ENCODE measurements at places on chromosomes 13 and 19.

GRCh38 chr13:107843281-107843680 lies 372.1 kb downstream of the LIG4 start:
- no peak for DNase-seq

- no peak for DNase-seq
Measured at GRCh38 chr19:2812414-2813234, 7.0 kb upstream of the ZNF554 start.

- DNase-seq: no peak
Measured at GRCh38 chr19:4112367-4112766, 11.6 kb downstream of the MAP2K2 start.

DNA sequence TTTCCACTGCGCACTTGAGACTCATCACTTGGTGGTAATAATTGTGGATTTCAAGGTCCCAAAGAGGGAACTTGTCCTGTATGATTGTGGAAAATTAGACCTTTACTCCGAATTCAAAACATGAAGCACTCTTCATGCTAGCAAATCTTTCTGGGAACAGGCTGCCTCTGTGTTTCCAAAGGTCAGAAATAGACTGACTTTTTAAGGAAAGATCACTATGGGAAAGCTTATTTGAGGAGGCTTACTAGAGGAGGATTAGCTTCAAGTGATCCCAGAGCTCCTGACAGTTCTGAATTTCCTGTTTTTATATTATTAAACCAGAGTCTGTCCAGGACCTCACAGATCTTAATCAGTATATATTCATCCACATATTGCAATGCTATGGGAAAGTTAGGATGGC lies 5.5 kb downstream of the WDFY2 start:
- no peak for DNase-seq

DNA sequence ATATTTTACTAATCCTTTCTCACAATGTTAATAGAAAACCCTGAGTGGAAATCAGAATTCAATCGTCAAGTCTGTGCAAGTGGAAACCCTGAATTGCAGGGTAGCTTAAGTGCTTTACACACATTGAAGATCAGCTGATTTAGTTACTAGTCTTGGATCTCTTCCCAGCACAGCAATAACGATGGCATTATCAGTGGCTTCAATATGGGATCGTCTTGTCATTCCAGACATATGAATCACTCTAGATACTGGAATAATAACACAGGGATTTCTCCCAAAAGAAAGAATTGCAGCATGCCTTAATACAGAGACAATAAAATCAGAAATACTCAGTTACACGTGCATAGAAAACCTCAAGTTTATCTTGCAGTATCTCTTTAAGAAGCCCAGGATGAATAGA lies 12.6 kb upstream of the METTL21C start:
- no peak for DNase-seq

DNA sequence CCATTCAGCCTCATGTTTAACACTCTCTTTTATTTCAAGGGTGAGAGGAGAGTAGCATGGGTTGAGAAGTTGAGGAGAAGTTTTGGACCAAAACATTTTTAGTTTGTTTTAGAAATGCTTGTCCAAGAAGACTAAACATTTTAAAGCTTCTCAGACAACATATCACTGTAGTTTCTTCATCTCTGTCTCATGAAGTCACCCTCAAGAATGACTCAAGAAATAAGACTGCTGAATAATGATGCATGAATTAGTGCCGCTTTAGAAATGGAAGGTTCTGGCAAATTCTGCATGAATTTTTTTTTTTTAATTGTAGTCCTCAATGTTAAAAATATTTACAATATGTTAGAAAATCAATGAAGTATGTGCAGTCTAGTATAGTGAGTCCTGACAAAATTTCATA lies 422.7 kb upstream of the ARGLU1 start:
- no peak for DNase-seq

DNA sequence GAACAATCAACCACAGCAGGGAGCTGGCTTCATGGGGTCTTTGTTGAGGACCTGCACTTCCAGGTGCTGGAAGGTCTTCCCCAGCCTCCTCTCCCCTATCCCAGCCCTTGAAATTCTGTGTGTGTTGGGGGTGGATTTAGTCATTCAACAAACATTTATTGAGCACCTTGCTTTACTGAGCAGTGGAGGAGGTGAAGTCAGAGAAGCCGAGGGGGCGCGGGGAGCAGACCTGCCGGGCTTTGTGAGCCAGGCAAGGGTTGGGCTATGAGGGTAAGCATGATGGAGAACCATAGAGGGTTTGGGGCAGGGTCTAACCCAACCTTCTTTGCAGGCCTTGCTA lies 3.5 kb upstream of the C19orf85 start:
- no peak for DNase-seq

DNA sequence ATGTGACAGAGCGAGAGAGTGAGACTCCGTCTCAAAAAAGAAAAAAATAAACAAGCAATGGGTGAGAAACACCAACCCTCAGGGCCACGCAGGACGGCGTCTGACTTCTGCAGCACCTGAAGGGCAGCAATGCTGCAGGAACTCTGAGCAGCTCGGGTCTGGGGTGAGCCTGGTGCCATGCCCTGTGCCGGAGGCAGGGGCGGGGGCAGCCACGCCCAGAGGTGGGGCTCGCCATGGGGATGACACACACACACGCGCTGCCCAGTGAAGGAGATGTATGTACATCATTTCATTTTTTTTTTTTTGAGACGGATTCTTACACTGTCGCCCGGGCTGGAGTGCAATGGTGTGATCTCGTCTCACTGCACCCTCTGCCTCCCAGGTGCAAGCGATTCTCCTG lies 24.3 kb downstream of the GPX4 start:
- no peak for DNase-seq

DNA sequence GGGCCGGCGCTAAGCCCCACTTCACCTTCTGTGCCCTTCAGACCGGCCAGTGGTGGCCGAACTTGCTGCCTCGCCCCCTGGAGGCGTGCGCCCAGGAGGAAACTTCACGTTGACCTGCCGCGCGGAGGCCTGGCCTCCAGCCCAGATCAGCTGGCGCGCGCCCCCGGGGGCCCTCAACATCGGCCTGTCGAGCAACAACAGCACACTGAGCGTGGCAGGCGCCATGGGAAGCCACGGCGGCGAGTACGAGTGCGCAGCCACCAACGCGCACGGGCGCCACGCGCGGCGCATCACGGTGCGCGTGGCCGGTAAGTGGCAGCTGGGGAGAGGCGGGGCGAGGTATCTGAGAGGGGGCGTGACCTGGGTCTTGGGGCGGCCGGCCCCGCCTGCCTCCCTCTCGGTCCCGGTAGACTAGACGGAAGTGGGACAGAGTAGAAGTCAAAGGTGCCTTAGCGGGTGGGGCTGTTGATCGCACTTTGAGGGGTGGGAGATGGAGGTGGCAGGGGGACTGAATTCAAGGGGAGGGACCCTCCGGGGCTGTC lies 5.6 kb downstream of the ICAM5 start:
- DNase-seq: peak; percentile 67

GRCh38 chr19:41690801-41691065 lies 2.7 kb upstream of the CEACAM7 start:
- no peak for DNase-seq

DNA sequence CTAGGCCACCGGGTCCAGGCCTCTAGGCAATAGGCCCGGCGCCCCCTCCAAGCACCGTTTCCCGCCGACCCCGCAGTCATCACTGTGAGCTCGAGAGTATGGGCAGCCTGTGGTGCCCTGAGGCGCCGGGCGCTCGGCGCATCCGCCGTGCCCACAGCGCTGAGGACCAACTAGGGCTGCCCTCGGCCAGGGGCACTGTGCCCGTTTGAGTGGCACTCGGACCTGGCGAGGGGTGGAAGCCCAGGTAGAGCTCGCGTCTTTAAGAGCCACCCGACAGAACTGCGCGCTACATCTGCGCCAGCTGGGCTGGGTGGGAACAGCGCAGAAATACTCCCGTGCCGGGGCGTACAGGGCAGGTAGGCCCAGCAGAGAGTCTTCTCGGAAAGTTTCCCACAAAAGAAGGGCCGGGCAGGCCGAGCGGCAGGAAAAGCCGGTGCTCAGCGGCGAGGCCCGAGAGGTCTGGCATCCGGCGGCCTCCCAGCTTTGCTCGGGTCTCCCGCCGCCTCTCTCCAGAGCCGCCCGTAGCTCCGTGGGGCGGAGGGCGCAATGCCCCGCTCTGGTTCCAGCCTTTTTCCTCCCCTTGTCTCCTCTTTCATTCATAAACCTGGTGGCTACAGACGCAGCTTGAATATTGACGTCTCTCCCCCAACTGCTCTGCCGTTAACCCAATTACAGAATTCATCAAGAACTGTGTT lies 5.4 kb upstream of the SOX1 start:
- DNase-seq: no peak

- DNase-seq: no peak
Measured at GRCh38 chr13:41007744-41008128, 11.4 kb downstream of the ELF1 start.

DNA sequence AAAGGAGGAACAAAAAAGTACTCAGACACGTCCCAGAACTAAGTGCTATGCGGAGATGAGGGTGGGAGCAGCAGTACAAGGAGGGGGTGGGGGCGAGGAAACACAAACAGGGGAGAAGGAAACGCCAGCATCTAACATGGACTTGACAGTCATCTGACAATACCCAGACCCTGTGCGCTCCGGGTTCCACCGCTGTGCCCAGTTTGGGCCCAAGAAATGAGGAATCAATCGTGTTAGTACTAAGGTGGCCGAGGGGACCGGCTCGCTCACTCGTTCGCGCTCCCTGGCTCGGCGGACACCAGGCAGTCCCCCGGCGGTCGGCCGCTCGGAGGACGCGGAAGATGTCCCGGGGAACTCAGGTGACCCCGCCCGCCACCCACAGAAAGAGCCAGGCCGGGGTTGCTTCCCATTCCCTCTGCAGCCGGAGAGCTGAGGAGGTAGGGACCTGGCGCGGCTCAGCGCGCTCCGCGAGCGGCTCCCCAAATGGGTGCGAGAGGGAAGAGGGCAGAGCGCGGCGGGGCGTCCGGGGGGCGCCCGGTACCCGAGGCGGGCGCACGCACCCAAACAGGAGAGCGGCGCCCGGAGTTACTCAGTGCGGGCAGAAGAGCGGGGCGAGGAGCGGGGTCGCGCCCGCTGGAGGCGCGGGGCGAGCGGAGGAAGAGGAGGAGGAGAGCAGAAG lies 616 bp downstream of the TSHZ3 start:
- no peak for DNase-seq

All from activated CD4-positive, alpha-beta T cell treated with anti-CD3 and anti-CD28 coated beads, Interleukin-2, amount 50 U/mL, for 4 hours (primary cell).